Left renal pelvis (tissue), 4 donors: ENCODE measurements at places on chromosomes 6 and 20.

DNA sequence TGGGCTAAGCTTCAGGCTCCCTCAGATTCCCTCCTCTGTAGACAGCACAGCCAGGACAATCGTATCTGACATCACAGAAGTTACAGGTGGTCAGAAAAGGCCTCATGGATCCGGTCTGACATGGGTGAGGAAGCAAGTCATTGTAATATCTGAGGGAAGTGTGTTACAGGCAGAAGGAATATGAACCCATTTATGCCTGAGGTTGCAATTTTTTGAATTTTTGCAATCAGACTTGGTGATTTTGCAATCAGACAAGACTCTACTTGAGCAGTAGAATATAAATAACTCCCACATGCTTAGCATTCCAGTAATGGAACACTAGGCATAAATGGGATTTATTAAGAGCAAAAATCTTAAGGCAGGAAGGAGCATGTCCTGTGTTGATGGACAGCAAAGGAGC is 52.1 kb downstream of the CBLN4 start:
- no peak for DNase-seq

DNA sequence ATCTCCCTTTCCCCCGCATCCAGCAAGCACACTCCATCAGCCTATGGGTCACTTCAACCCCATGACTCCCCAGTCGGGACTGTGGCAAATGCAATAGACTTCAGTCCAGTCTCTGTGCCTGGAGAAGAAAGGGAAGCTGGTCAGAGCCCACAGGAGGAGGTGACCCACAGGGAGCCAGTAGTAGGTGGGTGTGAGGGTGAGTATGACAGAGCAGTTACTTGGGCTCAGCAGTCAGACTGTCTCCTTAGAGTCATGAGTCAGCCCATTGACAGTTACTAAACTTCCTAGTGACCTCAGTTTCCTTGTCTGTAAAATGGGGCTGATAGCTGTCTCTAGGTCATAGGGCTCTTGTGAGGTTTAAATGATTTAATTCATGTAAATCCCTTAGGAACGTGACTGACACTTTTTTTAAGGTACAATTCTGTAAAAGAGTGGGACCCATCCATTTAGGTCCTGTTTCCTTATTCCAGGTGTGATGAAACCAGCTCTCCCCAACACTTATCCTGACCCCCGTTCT is 33.9 kb upstream of the HLA-C start:
- no peak for DNase-seq

- DNase-seq, result peak; percentile 64
These were observed 433.5 kb downstream of the RFPL4B start for GRCh38 chr6:112780498-112781096.

- no peak for DNase-seq
These were observed 359 bp downstream of the PHIP start for GRCh38 chr6:79077715-79078074.

GRCh38 chr6:17102258-17102870 is 514 bp downstream of the STMND1 start:
- DNase-seq, result no peak

DNA sequence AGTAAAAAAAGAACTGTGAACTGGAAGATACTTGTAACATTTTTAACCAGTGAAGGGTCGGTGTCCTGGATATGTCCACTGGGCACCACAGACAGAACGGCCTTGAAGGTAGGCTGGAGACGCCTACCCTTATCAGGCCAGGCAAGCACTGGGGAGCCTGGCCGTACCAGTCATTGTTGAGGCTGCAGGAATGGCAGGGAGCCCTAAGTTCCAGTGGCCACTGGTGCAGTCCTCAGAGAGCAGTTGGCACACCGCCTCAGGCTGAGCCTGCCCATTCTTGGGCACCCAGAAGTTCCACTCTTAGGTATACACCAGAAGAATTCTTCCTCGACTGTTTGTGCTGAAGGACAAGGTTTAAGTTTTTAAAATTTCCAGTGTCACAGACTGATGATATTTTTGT is 20.5 kb downstream of the DNAJC5 start:
- no peak for DNase-seq

GRCh38 chr6:156777577-156778453 is 637 bp downstream of the ARID1B start:
- DNase-seq, result no peak
